ENCODE measurements at places on chromosomes 13 and 19.

GRCh38 chr19:42272989-42273406, 3.9 kb downstream of the CIC start:
- no peak for DNase-seq

DNA sequence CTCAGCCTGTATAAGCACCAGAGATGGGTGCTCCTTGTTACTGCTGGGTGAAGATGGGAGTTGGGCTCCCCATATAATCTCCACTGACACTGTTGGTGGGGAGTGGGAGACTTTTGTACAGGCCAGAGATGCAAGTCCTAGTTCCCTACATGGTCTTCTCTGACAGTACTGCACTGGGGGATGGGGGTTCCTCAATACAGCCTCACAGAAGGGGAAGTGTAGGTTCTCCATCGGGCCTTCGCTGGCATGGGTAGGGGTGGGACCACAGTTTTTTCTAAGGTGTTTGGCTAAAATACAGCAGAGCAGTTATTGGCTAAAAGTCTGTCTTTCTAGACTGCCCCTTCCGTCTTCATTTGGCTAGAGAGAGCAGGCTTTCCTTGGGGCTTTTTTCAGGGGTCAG, 167.2 kb upstream of the SERP2 start:
- no peak for DNase-seq

DNA sequence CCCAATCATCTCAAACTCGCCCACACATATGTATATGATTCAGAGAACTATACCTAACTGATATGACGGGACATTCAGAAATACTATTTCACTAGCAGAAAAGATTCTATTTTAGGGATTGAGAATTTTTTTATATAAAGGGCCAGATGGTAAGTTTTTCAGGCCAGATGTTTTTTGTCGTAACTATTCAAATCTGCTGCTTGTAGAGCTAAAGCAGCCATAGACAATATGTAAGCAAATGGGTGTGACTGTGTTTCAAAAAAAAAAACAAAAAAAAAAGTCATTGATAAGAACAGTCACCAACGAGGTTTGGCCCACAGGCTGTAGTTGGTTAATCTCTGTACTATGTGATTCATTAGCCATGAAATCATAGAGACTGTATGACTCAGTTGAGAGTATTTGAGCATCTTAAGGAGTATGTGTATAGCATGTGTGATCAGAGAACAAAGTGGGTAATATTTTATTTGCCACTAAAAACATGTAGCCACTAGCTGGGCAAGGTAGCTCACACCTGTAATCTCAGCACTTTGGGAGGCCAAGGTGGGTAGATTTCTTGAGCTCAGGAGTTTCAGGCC, 2724.7 kb downstream of the PCDH9 start:
- no peak for DNase-seq

DNA sequence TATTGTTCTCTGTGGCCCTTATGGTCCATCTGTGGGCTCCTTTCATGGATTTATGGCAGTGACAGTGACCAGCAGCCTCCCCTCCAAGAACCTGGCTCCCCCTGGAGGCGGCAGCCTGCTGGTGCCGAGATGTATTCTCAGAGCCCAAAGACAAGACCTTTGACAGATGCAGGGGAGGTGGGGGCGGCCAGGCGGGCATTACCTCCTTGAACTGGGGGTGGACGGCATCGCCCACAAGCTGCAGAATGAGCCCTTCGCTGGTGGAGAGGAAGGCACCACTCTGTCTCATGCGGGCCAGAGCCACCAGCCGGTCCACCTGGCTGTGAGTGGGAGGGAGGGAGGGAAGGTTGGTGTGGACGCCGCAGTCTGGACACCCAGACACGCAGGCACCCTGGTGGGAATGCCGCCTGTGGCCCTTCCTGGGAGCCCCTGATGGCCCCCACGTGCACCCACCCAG, 6.6 kb downstream of the ISOC2 start:
- DNase-seq = no peak

DNA sequence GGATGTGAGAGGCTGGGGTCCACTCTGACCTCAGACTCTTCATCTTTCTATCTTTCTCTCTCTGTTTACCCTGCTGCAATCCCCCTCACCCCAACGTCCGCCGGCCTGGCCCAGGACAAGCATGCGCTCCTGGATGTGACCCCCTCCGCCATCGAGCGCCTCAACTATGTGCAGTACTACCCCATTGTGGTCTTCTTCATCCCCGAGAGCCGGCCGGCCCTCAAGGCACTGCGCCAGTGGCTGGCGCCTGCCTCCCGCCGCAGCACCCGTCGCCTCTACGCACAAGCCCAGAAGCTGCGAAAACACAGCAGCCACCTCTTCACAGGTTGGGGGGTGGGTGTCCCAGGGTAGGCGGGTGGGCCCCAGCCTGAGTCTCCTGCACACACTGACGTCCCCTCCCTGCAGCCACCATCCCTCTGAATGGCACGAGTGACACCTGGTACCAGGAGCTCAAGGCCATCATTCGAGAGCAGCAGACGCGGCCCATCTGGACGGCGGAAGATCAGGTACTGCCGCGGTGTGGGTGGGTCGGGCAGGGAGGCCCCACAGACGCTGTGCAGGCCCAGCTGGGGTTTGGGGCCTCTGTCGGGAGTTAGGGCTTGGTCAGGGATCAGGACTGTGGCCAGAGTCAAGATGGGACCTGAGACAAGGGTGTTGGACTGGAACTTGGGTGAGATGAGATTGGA, 15.0 kb downstream of the APBA3 start:
- no peak for DNase-seq

GRCh38 chr19:5430237-5430636, 25.0 kb upstream of the ZNRF4 start:
- DNase-seq = no peak

- DNase-seq = no peak
Observed at GRCh38 chr19:8517551-8518442, 3.8 kb upstream of the ZNF414 start.

GRCh38 chr19:12641456-12641855, 25.1 kb downstream of the MAN2B1 start:
- DNase-seq = no peak

- no peak for DNase-seq
Observed at GRCh38 chr13:74751739-74752138, 617.5 kb upstream of the KLF12 start.

- DNase-seq = no peak
Observed at GRCh38 chr19:4294389-4294788, 7.8 kb downstream of the TMIGD2 start.

GRCh38 chr13:112143753-112144615, 77.0 kb downstream of the SOX1 start:
- DNase-seq = no peak

DNA sequence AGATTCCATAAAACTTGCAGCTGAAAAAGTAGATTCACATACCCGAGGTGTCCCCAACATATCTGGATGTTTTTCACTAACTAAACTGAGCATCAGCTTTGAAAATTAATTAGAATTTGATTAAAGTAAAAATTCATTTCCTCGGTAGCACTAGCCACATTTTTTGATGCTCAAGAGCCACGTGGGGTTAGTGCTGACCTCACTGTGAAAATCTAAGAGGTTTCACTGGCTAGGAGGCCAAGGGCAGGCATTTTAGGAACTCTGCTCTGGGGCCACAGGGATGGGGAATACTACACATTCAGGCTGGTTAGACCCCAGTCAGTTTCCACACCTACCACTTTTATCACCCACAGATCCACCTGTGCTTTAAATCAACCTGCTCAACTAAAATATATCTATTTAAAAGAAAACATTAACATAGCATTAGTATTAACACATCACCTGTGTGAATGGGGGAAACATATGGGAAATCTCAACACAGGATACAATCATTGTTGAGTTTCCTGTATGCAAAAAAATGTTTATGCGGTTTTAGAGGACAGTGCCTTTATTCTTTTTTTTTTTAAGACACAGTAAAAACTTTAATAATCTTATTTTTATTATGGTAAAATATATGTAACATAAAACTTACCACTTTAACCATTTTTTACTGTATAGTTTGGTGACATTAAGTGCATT, 45.5 kb downstream of the BRD4 start:
- DNase-seq = no peak

DNA sequence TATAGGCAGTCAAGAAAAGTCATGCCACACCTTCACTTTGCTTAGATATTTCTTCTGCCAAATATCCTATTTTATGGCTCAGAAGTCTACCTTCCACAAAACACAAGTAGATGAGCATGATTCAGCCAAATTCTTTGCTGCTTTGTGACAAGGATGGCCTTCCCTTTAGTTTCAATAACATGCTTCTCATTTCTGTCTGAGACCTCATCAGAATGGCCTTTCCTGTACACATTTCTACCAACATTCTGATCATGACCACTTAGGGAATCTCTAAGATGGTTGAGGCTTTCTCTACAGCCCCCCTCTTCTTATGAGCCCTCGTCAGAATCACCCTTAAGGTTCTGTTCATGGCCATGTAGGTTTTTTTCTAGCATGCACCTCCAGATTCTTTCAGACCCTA, 96.2 kb downstream of the COL4A2 start:
- no peak for DNase-seq

DNA sequence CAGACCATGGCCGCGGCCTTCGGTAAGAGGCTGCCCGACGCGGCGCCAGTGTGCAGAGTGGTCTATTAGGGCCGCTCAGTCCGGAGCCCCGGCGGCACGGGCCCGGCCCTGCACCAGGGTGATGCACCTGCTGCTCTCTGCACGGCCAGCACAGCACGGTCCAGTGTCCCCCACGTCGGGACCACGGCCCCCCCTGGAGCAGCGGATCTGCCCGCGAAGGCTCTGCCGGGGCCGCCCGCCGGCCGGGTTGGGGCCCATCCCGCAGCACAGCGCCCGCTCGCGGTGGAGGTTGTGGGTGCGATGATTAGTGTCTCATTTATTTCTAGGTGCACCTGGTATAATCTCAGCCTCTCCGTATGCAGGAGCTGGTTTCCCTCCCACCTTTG, 7.9 kb downstream of the PTBP1 start:
- DNase-seq = no peak

DNA sequence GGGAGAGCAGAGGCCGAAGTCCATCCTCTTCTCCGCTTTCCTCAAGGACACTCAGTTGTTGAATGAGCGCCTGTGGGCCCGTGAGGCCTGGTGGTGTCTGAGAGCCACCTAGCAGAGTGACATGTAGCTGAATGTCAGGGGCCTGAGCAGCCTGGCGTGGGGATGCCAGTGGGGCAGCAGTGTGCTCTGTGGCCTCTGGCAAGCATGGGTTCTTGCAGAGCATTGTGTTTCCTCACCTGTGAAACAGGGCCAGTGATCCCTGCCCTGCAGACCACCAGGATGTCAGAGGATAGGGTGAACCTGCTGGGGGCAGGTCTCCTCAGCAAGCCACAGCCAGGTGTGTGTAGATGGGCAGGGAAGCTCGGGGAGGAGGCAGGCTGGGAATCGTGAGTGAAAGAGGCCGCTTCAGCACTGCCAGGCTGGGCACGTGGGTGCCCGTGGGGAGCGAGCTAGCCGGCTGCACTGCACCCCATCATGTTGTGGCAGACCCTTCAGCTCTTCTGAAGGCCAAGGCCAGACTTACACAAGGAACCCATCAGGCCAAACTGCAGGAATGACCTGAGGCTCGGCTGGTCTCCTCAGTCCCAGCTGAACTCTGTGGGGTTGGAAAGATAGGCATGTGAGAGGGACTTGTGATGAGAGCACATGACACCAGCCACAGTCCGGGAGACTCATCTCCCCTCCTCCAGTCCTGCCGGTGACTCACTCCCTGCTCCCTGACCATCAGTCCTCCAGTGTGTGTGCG, 5.0 kb downstream of the PPP1R37 start:
- no peak for DNase-seq

DNA sequence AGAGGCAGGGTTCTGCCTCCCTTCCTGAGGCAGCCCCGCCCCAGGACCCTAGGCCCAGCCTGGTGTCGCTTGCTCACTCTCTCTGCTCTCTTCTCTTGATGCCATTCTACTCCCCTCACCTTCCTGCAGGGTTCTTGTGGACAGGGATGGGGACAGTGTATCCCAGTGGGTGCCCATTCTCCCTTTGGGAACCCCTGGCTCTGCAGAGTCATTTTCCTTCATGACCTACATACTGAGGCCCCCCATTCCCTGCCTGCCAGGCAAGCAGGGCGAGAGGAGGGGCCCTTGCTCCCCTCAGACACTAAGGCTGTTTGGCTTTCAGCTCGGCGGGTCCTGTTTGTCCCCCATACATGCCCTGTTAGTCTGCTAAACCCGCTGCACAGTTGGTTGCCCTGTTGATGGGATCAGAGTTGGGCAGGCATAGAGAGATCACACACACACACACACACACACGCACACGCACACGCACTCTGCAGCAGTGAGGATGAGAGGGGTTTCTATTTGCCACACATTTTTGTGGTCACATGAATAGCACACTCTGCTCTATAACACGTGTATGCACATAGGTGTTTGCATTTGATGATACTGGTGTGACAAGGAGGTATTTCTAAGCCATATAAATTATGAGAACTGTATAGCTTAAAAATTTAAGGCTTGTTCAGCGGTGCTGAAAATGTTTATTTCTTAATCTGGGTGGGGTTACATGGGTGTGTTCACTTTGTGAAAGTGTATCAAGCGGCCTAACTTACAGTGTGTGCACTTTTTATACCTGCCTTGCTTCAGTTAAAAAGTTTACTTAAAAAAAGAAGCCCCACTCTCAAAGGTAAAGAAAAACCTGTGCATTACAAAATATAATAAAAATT, 20.3 kb downstream of the NFIX start:
- no peak for DNase-seq

DNA sequence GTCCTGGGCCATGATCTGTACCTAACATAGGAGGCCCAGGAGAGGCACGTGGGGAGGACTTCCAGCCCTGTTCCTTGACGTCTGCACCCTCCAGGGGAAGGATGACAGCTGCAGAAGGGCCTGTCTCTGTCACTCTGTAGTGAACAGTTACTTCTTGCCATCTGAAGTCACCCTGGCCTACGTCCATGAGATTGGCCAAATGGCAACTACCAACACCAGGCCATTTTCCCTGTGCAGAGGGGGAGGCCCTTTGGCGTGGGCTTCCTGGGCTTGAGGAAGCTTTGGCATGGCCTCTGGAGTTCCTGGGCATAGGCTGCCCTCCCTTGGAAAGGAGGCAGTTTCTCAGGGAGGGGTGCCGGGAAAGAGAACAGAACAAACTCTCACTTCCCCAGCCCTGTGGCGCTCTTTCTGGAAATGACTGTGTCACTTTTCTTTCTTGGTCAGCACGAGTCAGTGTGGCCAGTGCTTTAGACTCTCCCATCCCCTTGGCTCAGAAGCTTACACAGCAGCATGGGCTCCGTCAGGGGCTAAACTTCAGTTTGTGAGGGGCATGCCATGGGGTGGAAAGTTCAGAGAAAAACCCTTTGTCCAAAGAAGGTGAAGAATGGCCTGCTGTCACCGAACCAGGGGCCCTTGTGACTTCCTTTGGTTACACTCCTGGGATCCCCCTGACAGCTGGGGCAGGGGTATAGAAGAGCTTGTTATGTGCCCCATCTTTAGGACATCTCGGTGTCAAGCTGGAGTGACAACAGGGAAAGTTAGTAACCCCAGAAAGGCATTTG, 5.3 kb downstream of the CARM1 start:
- DNase-seq = no peak
